ENCODE measurements at places on chromosomes 12 and 14. TPM values are rescaled to one million over a fixed set of nuclear protein-coding genes. Genes with fewer than 3 reads are reported as not detected.

TOMM20L gene
- total RNA-seq: not detected

AQP6 gene
- not detected for total RNA-seq

RTL1 gene
- total RNA-seq: not detected

FOS gene
- 21.1 TPM for total RNA-seq

TSHR gene
- not detected for total RNA-seq

TMEM132D gene
- total RNA-seq: not detected

GRCh38 chr14:21626491-21627230 lies 8.1 kb downstream of the OR10G2 start:
- H3K27me3 ChIP-seq: peaks cover 16% of the 10 kb centered on the region
- no peak overlapping the region for H3K4me3 ChIP-seq
- no peak for DNase-seq
- H3K27ac ChIP-seq: no peak overlapping the region

GRCh38 chr14:54591461-54591860 lies 24.5 kb downstream of the SAMD4A start:
- no peaks in the 10 kb centered on the region for H3K27me3 ChIP-seq
- H3K4me3 ChIP-seq: no peak overlapping the region
- no peak overlapping the region for H3K27ac ChIP-seq
- DNase-seq: no peak
- peaks cover 11% of the 10 kb centered on the region for H3K4me1 ChIP-seq

GRCh38 chr14:56119201-56119981 lies 1.2 kb downstream of the PELI2 start:
- H3K27ac ChIP-seq: peak overlapping the region; percentile 34
- H3K4me1 ChIP-seq: peaks cover 47% of the 10 kb centered on the region
- peak overlapping the region; percentile 79 for H3K4me3 ChIP-seq
- no peaks in the 10 kb centered on the region for H3K36me3 ChIP-seq

DNA sequence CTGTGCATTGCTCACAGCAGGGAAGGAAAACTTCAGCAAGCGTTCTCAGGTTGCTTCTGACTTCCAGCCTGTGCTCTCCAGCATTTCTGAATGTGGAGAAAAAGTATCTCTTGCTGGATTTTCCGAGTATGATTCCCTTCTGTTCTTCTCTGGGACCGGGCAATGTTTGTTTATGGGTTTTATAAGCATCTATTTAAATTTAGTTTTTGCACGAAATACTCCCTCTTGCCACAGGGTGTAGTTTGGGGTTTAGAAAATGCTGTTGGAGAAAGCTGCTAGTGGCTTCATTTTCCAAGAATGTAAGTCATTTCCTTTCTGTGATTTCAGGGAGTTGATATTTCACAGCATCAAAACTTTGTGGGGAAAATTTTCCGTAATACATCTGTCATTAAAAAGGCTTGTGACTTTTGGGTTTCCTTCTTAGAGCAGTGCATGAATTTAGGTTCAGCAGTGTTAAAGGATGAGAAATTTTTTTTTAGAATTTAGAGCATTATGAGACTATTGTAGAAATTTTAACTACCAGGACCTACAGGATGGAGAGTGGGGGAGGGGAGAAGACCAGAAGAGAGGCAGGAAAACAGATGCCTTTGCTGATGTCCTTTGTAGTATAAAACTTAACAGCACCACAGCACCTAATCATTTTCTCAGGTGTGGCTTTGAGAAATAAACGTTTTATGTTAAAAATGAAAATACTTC lies 1.5 kb downstream of the FRMD6 start:
- H3K4me1 ChIP-seq: peaks cover 26% of the 10 kb centered on the region
- H3K36me3 ChIP-seq: no peaks in the 10 kb centered on the region
- no peak overlapping the region for H3K27ac ChIP-seq
- peaks cover 26% of the 10 kb centered on the region for H3K27me3 ChIP-seq

- H3K4me1 ChIP-seq: no peaks in the 10 kb centered on the region
- H3K4me3 ChIP-seq: no peak overlapping the region
- no peaks in the 10 kb centered on the region for H3K36me3 ChIP-seq
Measured at GRCh38 chr14:25537846-25538455, 488.0 kb upstream of the STXBP6 start.

GRCh38 chr14:105146181-105146975 lies 22.2 kb downstream of the JAG2 start:
- H3K27ac ChIP-seq: no peak overlapping the region
- no peaks in the 10 kb centered on the region for H3K27me3 ChIP-seq
- H3K4me3 ChIP-seq: no peak overlapping the region
- no peak for DNase-seq
- peaks cover 2% of the 10 kb centered on the region for H3K36me3 ChIP-seq

DNA sequence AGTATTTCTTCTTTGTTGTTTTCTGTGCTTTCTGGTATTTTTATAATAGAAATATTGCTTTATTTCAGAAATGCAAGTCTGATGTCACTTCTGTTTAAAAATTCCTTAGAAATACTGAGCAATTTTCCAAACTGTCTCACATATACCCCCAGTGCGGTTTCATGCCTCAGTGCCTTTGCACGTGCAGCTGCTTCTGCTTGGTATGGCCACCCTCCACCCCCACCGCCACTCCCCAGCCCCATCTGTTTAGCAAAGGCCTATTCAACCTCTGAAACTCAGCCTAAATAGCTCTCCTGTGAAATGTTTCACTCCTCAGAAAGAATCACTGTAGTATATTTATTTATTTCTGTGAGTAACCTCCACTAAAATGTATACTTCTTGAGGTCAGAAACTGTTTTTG lies 52.3 kb downstream of the PPM1H start:
- no peak overlapping the region for H3K4me3 ChIP-seq
- H3K27ac ChIP-seq: no peak overlapping the region
- no peaks in the 10 kb centered on the region for H3K4me1 ChIP-seq
- DNase-seq: no peak
- H3K27me3 ChIP-seq: peaks cover 3% of the 10 kb centered on the region

- DNase-seq: no peak
- H3K4me3 ChIP-seq: no peak overlapping the region
- no peaks in the 10 kb centered on the region for H3K36me3 ChIP-seq
- no peaks in the 10 kb centered on the region for H3K4me1 ChIP-seq
- no peak overlapping the region for H3K27ac ChIP-seq
Measured at GRCh38 chr12:100427078-100427477, 46.6 kb upstream of the NR1H4 start.

DNA sequence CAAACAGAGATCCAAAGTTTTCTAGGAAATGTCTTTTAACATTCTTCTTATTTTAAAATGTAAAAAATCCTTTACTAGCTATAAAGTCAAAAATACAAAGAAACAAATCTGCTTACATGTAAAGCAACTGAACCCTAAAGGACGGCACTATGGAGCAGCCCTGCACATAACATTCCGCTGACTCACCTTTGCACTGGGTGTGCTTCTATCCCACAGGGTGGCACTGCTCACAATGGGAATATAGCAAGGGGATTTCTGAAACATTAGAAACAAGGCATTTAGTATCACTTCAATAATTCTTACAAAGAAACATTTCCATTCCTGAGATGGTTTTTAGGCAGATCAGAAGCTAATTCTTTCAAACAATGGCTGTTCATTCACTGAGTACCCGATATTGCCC lies 94.3 kb downstream of the C12orf42 start:
- H3K36me3 ChIP-seq: peaks cover 6% of the 10 kb centered on the region
- DNase-seq: no peak
- H3K27ac ChIP-seq: no peak overlapping the region
- no peaks in the 10 kb centered on the region for H3K4me1 ChIP-seq
- no peaks in the 10 kb centered on the region for H3K27me3 ChIP-seq

GRCh38 chr12:11361151-11361550 lies 34.2 kb downstream of the PRB2 start:
- no peaks in the 10 kb centered on the region for H3K36me3 ChIP-seq
- no peak overlapping the region for H3K4me3 ChIP-seq
- DNase-seq: no peak
- H3K27ac ChIP-seq: no peak overlapping the region
- no peaks in the 10 kb centered on the region for H3K27me3 ChIP-seq
- no peaks in the 10 kb centered on the region for H3K4me1 ChIP-seq

- H3K36me3 ChIP-seq: no peaks in the 10 kb centered on the region
- H3K4me1 ChIP-seq: no peaks in the 10 kb centered on the region
- no peak overlapping the region for H3K27ac ChIP-seq
- no peak for DNase-seq
- peaks cover 8% of the 10 kb centered on the region for H3K27me3 ChIP-seq
Measured at GRCh38 chr12:5807514-5808219, 137.4 kb downstream of the ANO2 start.

DNA sequence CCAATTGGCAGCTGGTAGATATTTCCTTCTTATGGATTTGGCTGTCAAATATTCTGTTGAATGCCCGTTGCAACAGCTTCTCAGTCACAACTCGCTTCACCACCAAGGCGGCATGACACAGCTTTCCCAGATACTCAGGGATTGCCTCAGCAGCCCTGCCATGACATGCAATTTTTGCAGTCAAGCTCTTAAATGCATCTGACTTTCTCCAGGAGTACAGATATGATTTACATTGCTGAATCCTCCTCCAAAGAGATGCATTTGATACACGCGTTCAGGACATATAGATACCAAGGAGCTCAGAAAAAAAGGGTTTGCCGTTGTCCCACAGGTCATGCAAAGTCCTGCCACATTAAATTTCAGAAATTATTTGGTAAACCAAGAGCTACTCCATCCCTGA lies 6.5 kb downstream of the KRT5 start:
- no peak overlapping the region for H3K27ac ChIP-seq
- peaks cover 17% of the 10 kb centered on the region for H3K27me3 ChIP-seq
- H3K36me3 ChIP-seq: peaks cover 3% of the 10 kb centered on the region
- no peak for DNase-seq
- no peaks in the 10 kb centered on the region for H3K4me1 ChIP-seq
- no peak overlapping the region for H3K4me3 ChIP-seq

DNA sequence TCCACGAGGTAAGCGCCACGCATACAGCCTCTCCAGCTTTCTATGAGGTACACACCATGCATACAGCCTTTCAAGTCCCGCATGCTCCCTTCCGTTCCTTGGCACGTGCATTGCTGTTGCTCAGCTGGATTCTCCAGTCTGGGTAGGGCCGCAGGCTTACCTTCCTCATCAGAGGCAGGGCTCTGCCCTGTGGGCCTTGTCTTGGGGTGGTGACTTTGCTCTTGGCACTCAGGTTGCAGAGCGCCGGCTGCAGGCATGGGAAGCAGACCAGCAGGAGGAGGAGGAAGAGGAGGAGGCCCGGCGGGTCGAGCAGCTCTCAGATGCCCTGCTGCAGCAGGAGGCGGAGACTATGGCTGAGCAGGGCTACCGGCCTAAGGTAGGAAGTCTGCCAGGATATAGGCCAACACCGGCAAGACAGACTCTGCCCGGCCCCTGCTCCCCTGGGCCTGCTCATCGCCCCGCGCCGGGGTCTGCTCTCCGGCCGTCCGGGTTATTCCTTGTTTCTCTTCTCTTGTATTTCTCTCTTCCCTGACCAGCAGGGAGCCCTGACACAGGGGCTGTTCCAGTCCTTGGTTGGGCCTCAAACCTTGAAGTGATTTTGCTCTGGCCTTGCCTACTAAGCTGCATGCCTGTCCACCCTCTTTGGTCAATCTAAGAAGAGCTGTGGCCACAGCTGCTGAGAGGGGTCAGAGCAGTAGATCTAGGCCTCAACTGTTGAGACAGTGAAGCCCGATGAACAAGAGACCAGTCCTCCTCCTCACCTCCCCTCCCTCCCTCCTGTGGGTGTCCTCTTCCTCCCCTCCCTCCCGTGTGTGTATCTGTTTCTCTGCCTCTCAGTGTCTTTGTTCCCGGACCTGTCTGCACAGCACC lies 15.3 kb downstream of the TCHP start:
- no peak overlapping the region for H3K27ac ChIP-seq
- no peak overlapping the region for H3K4me3 ChIP-seq
- DNase-seq: no peak
- peaks cover 25% of the 10 kb centered on the region for H3K36me3 ChIP-seq

DNA sequence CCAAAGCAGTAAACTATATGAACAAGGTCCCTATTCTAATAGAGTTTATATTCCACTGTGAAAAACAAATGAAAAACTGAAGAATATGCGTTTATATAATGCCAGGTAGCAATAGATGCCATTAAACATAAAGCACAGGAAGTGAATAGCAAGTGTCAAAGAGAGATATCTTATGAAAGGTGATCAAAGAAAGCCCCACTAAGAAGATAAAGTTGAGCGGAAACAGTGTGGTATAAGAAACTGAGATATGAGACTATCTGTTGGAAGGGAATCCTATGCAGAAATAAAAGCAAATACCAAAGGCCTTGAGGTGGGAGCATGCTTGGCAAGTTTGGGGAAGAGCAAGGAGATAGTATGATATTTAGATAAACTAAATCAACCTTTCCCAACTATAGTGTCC lies 123.1 kb upstream of the FAR2 start:
- H3K27ac ChIP-seq: no peak overlapping the region
- no peak overlapping the region for H3K4me3 ChIP-seq
- no peaks in the 10 kb centered on the region for H3K36me3 ChIP-seq

GRCh38 chr14:98954349-98955000 lies 317.5 kb downstream of the BCL11B start:
- DNase-seq: no peak
- no peaks in the 10 kb centered on the region for H3K36me3 ChIP-seq
- H3K27me3 ChIP-seq: no peaks in the 10 kb centered on the region
- H3K4me3 ChIP-seq: no peak overlapping the region

DNA sequence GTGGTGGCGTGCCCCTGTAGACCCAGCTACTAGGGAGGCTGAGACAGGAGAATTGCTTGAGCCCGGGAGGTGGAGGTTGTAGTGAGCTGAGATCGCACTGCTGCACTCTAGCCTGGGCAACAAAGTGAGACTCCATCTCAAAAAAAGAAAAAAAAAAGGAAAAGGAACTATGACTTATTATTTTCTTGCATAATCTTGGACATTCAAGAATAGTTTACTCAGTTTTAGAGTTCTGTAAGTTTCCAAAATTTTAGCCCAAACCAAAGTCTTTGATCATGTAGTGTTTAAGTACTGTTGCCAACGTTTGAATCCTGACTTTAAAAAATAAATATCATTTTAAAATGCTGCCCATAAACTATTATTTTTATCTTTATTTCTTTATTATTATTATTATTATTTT lies 6.2 kb downstream of the PSMA6 start:
- H3K4me1 ChIP-seq: peaks cover 74% of the 10 kb centered on the region
- H3K4me3 ChIP-seq: no peak overlapping the region
- H3K27me3 ChIP-seq: no peaks in the 10 kb centered on the region
- DNase-seq: no peak

DNA sequence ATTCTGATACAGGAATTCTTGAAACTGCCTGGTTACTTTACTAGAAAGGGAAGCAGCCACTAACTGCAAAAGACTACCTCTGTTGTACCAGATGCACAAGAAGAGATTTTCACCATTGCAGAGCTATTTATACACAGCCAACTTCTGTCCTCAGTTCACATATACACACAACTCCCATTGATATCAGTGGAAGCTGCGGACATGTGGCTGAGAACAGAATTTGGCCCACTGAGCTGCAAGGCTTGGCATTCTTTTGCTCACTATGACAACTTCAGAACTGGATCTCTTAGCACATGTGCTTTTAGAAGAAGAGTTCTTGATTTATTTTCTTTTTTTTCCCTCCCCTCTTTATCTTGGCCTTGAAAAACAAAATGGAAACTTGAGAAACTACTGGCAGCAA lies 28.3 kb downstream of the PTPRO start:
- no peak overlapping the region for H3K27ac ChIP-seq
- H3K4me3 ChIP-seq: no peak overlapping the region
- H3K36me3 ChIP-seq: no peaks in the 10 kb centered on the region
- no peaks in the 10 kb centered on the region for H3K4me1 ChIP-seq
- no peak for DNase-seq
- H3K27me3 ChIP-seq: peaks cover 1% of the 10 kb centered on the region

GRCh38 chr12:130665753-130666152 lies 50.3 kb downstream of the RIMBP2 start:
- no peak for DNase-seq
- H3K27me3 ChIP-seq: no peaks in the 10 kb centered on the region
- no peak overlapping the region for H3K27ac ChIP-seq
- H3K4me3 ChIP-seq: no peak overlapping the region

Data from activated CD4-positive, alpha-beta memory T cell treated with anti-CD3 and anti-CD28 coated beads for 36 hours (primary cell).